Esophagus squamous epithelium (tissue), 5 donors: ENCODE measurements at places on chromosomes 2 and 18.

DNA sequence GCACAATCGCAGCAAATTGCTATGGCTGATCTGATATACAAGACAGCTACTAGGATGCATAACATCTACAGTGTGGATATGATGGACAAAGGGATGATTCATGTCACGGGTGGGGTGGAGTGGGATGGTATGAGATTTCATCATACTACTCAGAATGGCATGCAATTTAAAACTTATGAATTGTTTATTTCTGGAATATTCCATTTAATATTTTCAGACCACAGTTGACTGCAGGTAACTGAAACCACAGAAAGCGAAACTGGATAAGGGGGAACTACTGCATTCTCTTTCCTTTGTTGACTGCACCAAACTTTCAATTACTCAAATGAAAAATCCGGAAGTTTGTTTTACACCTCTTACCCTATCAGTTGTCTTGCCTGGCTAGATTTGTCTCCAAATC is 94.4 kb upstream of the NEUROD1 start:
- no peak for DNase-seq

- DNase-seq = no peak
These were observed 44.3 kb upstream of the TMEM87B start for GRCh38 chr2:112010751-112011150.

DNA sequence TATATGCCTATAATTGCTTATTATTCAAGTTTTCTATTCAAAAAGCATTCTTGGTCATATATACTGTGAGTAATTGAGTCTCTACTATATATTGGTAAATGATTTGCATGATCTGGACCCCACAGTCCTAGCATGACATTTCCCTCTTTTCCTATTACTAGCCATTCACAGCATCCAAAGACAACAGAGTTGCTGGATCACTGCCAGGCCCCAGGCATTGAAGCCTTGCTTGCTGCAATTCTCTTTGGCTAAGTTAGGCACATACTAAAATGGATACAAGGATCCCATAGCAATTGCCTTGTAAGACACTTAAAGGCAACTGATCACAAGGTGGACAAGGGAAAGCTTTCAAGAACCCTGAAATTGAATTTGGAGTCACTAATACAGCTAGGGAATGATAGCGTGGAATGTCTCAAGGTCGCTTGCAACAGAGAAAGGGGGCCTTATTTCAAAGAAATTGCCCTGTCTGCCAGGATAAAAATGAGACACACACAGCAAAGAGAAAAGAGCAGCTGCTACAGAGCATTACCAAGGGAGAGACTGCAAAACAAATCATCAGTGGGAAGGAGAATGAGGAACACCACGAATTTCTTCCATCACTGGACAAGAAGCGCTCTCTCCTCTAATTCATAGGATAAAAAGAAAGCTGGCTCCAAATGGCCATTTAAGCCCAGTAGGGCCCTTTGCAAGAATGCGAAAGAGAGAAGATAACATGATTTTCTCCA is 77.1 kb upstream of the EPHA4 start:
- no peak for DNase-seq

DNA sequence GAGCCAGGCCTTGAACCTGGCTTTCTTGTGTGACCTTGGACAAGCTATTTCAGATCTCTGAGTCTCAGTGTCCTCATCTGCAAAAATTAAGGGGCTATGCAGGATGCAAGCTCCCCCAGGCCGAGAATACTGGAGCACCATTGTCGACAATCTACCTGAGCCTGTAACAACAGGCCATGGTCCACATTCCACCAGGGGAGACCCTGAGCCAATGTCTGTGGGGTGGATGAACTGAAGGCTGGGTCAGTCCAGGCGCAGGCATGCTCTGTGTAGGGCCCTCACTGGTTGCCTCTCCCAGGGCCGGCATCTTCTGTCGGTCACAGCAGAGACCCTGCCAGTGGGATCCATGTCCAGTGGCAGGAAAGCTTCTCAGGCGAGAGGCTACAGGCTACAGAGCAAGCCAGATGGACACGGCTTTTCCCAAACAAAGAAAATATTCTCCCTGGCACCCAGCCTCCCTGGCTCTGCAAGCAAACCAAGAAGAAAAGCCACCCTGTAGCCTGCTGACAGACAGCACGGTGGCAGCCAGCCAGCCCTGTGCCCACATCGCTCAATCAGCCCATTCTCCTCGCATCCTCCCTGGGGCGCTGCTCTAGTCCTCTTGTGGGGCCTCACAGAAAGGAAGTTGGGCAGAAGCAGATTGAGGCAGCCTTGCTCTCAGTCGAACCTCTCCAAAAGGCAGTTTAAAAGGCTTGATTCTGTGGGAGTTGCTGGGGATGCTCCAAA is 48.7 kb upstream of the FZD7 start:
- DNase-seq = no peak

GRCh38 chr2:169360984-169361705 is 1.2 kb downstream of the LRP2 start:
- DNase-seq = no peak

DNA sequence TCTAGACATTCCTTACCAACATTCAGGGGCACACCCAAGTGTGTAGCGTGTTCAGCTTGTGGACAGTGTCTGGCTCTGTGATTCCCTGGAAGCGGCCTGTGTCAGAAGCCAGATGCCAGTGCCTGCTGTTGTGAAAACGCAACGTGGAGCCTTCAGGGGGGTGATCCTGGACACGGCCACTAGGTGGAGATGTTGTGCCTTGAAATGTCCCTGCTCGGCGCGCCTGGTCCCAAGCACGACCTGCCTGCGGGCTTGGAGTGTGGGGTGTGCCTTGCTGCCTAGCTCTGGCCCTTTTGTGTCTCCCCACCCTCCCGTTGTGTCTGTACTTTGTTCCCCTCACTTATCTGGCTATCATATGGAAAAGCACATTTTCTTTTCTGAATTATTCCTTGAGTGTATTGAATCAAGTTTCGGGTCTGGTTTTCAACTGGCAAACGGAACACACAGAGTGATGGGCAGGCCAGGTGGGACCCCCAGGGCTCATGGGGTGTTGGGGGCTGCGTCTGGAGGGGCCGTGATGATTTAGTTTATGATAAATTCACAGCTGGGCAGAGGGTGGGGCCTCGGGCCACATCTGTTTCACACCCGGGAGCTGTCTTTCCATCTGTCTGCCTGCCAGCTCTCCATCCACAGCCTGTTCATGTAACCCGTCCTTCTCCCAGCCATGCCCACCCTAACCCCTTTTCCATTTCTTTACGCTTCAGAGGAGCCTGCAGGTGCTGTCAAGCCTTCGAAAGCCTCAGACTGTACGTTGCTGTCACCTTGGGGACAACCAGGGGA is 95.5 kb downstream of the DYSF start:
- no peak for DNase-seq

DNA sequence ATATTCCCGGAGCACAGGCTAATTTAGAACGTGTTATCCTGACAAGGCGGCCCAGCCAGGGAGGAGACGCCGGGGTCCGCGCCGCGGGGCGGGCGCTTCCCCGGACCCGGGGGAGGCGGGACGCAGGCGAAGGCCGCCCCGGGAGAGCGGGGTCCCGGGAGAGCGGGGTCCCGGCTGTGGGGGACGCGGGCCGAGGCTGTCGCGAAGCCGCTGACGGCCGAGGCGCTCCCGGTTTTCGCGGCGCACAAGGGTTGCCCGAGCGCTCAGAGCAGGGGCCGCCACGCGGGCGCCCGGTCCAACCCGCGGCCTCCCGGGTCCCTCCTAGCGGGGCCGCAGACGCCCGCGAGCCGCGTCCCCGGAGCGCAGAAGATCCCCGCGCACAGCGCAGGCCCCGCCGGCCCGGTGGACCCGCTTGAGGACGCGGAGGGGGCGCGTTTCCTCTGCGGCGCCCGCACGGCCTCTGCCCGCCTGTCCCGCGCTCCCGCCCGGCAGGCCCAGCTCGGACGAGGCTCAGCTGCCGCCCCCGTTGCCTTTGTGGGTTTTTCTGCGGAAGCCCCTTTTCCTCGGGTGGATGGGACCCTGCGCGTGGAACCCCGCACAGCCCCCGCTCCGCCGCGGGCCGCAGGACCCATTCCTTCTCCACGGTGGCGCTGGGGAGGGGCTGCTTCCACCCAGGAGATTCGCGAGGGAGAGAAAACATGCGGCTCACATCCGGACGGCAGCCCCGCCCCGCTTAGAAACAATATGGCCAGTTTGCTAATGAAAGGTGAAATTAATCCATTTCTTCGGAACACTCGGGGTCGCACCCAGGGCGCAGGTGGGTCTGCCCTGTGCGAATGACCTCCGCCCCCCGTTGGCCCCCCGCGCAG is 9.6 kb upstream of the KCNG2 start:
- DNase-seq = no peak

DNA sequence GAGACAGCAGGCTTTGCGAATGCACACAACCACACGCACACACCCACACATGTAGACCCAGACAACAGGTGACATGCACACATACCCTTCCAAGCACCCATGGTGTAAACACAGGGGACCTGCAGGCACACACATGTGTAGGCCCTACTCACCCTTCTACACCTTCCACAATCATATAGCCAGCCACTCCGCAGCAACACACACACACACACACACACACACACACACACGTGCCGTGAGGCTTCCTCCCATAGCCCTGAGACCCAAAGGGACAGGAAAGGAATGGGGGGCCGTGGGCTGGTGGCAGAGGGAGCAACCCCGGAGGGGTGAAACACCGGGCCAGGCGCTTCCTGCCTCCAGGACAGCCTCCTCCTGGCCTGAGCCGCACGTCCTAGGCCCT is 37.4 kb downstream of the BIN1 start:
- no peak for DNase-seq

DNA sequence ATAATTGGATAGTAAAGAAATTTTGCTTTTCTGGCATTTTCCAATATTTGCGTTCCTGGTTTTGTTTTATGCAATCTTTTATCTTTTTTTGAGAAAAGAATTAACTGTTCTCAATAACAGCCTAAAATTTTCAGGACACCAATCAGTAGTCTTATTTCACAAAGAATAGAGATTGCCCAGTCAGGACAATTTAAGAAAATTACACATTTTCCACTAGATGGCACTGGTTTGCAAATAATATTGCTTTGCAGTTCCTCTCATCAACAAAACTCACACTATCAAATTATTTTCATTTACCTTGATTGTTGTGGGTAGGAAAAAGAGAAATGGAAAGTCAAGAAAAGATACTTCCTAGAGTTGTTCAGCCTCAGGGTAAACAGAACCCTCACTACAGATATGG is 2.4 kb upstream of the RBM45 start:
- no peak for DNase-seq

DNA sequence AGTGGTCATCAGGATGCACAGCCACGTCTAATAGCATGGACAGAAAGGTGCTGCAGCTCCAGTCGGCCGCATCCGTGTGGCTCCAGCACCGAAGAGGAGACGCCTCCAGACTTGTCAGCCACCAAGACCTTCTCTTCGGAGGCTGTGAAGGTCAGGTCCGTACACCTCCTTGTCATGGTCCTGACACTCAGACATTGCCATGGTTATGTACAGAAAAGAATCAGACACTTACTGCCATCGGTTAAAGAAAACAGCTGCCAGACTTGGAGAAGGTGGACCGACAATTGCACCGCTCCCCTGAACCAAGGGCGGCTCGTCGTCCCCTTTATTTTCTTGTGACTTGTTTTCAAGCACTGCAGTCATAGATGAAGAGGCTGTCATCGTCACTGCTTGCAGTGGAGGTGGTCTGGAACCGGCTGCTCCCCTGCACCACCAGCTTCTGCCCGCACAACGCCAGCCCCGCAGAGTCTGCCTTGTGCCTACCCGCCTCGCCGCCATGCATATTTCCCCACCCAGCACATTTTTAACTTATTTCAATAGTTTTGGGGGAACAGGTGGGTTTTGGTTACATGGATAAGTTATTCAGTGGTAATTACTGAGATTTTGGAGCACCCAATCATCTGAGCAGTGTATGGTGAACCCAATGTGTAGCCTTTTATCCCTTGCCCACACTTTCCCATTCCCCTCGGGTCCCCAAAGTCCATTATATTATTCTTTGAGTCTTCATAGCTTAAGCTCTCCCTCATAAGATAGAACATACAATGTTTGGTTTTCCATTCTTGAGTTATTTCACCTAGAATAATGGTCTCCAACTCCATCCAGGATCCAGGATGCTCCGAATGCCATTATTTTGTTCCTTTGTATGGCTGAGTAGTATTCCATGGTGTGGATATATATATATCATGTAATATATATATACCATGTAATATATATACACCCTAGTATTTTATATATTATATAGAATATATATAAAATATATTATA is 18.1 kb downstream of the FBXO48 start:
- DNase-seq = no peak

DNA sequence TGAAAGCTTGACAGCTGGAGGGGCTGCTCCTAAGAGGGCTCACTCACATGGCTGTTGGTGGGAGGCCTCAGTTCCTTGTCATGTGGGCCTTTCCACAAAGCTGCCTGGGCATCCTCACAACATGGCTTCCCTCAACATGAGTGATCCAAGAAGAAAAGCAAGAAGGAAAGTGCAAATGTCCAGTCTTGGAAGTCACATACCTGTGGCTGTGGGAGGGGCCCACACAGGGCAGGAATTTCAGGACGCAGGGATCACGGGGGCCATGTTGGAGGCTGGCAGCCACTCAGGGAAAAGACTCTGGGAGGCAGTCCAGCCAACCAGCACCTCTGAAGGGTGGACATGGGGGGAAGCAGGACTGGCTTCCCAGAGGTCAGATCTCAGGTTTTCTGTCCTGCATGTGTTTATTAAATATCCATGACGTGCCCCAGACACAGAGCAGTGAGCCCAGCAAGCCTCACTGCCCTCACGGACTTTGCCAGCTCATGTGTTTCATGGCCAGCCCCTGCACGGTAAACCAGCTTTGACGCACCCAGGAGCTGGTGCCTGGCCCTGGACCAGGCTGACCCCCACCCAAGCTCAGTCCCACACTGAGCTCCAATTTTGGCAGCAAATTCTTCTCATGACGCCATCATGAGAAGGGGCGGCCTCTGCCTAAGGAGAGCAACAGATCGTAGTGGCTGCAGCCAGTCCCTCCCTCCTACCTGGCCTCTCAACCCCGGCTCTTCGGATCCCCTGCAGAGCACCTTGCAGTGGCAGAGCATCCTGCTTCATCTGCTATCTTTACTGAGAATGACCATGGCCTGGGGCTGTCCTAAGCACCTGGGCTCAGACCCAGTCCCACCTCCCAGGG is 34.7 kb upstream of the GPR17 start:
- no peak for DNase-seq

GRCh38 chr2:144642856-144643255 is 122.9 kb upstream of the ZEB2 start:
- DNase-seq = no peak
